Inflammatory macrophage (primary cell): ENCODE measurements at places on chromosomes 6 and 20.

DNA sequence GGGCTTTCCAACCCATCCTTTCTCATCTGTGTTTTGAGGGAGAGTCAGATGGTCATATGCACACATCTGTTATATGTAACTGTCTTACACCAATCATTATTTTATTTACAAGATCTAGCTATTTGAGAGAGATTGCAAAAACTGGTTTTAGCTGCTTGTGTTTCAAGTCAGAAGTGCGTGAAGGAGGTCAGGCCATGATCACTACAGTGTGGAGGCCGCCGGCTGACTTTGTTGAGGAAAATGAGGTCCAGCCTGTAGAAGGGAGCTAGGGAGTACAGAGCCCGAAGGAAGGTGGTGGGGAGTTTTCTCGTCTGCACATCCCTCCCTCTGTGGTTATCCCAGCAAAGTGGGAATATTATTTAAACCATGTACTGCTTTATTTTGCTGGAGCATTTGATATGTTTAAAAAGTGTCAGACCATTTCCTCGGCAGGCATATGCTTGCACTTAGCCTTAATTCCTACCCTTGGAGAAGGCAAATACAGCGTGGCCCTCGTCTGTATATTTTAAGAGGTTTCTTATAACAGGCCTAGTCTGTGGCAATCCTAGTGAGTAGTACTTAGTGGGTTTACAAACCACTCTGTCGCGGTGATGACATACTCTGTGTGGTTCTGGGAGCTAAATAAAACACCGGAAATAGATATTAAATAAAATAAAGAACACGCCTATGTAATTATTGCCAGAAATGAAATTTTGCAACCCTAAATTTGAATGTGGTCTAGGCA lies 95.6 kb downstream of the UST start:
- no peak for DNase-seq

- DNase-seq = no peak
Observed at GRCh38 chr20:20547221-20547875, 165.1 kb downstream of the RALGAPA2 start.

DNA sequence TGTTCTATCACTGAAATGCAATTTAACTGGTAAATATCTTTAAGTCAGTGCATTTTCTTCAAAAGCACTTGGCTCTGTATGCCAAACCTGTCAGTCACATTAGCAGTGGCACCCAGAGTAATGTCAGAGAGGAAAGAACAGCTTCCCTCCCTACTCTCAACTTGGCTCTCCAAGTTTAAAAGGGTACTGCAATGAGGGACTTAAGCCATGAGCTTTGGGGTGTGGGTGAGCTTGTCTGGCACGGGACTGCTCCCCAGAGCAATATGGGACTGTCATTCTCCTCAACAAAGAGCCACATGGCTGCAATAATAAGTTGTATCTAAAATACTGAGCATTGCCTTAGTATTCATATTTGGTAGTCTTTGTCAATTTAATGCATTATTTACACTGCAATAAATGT lies 4.0 kb downstream of the GCM2 start:
- DNase-seq = no peak

- no peak for DNase-seq
Observed at GRCh38 chr20:10221021-10221420, 2.4 kb downstream of the SNAP25 start.

DNA sequence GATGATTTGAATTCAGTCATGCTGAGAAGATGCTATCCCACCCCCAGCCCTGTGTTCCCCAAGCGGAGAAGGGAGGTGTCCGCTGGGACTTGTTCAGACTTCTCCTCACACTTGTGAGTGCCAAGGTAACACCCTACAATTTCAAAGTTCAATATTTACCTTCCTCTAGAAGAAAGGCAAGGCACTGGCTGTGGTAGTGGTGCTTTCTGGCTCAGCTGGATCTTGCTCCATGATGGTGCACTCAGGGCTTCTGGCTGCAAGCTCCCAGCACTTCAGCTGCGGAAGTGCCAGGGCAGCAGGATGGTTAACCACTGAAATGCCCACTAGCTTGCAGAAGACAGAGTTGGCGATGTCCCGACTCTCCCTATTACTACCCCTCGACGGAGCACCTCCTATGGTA lies 135.4 kb downstream of the MTFR2 start:
- DNase-seq = no peak

DNA sequence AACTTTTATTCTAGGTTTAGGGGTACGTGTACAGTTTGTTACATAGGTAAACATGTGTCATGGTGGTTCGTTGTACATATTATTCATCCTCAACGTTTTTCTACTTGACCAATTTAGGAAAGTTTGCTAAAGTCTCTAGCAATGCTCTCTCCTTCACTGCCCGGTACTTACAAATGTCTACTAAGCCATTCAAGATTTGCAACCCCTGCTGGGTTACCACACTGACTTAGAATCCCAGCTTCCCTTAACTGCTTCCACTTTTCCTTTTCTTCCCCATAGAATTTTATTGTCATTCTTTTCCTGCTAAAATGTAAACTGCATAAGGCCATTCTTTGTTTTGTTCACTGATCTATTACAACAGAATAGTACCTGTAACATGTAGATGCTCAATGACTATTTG lies 97.4 kb downstream of the SMPDL3A start:
- no peak for DNase-seq

GRCh38 chr6:78935553-78935952 lies 68.2 kb downstream of the IRAK1BP1 start:
- DNase-seq = no peak

GRCh38 chr6:170317718-170318117 lies 11.2 kb downstream of the FAM120B start:
- DNase-seq = no peak

DNA sequence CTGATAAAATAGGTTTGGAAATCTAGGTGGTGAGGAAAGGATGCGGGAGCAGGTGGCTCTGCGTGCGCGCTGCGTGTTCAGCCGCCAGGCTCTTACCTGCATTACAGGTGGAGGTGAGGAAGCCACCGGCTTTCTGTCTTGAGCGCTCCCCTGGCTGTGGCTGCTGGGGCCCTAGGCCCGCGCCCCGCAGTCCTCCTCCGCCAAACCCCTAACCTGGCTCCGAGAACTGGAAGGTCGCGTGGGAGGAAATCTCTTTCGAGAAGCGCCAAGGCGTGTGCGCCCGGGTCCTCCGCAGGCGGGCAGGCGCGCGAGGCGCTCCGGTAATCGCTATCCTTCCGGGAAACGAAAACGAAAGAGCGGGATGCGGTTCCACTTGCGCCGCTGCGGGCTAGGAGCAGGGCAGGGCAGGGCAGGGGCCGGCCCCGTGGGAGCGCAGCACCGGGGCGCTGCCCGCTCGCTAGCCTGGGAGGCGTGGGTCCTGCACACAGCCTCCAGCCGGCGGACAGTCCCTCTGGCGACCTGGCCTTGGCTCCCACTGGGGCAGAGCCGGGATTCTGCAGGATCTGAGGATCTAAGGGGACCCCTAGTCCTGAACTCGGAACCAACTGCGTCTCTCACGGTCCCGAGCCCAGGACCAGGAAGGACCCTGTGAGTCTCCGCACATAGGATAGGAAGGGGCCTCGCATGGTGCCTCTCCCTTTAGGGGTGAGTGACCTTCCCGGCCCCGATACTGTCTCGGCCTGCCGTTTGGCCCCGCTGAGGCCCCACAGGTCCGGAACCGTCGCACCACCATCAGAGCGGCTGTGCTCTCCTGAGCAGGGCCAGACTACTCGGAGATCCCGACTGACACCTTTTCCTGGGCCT lies at the start of gene ETV7:
Gene ETV7 (minus strand): TSS at position 230 of the 864 bp plus-strand sequence. CDS start 128 bp downstream, at position 102.
- peak; percentile 56 for DNase-seq

DNA sequence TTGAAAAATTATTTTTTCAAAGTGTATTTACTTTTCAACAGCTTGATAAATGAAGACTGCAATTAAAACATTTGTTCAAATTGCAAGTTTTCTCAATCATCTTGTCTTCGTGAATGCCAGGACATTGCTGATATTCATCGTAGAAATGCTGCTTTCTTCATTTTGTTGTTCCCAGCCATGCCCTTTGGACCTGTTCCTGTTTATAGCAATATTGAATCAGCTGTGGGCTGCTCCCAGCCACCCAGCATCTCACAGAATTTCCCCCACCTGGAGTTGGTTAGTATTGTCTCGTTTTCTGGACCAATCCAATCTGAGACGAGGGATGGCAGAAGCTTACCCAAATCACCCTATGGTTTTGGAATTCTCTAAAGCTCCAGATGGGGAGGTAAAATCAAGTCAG lies 40.8 kb downstream of the SLC22A2 start:
- DNase-seq = no peak

- DNase-seq = no peak
Observed at GRCh38 chr6:169224185-169224695, 29.4 kb downstream of the THBS2 start.

DNA sequence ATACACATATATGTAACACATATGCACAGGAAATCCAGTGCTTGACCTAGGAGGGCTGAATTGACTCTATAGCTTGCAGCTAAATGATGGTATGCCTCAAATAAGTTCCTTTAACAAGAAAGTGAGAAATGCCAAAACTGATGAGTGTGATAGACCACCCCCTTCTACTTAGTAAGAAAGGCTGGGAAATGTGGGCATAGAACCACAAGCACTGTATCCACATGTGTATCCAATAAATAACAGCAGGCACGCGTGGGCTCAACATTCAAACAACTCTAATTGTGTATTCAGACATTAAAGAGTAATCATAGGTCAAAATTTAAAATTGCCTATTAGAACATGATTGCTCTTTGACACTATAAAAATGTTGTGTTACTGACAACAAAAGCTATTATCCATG lies 54.1 kb downstream of the FAM83B start:
- no peak for DNase-seq

- DNase-seq = no peak
Observed at GRCh38 chr6:127471379-127472255, 12.4 kb upstream of the KIAA0408 start.

- DNase-seq = no peak
Observed at GRCh38 chr6:82909551-82909950, 156.1 kb downstream of the UBE3D start.

GRCh38 chr6:19440531-19440930 lies 396.6 kb upstream of the ID4 start:
- DNase-seq = no peak
